RWPE2 (cell line): ENCODE measurements at places on chromosomes 2 and 18.
A peak's percentile ranks its signal among the peaks of the same experiment; 100 is the strongest.

DNA sequence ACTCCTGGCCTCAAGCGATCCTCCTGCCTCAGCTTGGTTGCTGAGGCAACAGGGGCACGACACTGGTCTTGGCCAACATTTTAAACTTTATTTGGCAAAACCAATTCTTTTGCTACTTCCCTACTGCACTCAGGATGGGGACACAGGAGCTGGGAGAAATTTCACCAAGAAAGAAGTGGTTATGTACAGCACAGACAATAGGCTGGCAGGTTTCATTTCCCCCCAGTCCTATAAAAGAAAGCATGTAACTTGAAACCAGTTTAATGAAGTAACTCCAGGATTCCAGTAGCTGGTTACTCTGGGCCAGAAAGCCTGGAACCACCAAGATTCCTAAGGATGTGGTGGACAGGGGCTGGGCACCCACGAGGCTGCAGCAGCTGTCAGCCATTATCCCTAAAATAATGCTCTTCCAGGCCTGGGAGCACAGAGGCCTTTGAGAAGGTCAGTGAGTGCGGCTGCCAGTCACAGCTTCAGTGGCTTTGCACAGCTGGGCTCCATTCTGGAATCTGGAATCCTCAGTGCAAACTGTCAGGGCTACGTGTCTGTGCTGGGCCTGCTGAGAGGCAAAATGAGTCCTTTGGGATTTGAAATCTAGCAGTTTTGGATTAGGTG lies 142.3 kb upstream of the ITGA6 start:
- DNase-seq: no peak

- no peak for DNase-seq
Measured at GRCh38 chr2:74548900-74549826, 4.6 kb downstream of the LOXL3 start.

GRCh38 chr2:110770404-110770958 lies 38.1 kb downstream of the ACOXL start:
- no peak for DNase-seq

DNA sequence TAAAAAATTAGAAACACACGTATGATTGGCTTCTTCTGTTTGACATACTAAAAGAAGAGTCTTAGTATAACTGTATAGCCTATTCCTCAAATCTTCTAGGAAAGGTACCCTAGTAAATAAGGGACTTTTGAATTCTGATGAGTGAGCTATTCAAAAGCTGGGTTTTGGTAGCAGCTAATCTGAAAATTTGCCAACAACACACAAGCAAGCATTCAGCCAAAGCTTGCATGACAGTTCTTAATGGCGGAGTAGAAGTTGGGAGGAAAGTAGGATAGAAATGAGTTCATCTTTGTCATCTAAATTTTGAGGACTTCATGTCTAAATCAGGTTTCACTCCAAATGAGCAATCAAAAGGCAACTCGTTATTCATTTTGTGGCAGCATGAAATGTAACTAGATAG lies 813.0 kb downstream of the MBD2 start:
- DNase-seq: no peak

- DNase-seq: no peak
Measured at GRCh38 chr2:60852282-60852860, 29.0 kb upstream of the REL start.

DNA sequence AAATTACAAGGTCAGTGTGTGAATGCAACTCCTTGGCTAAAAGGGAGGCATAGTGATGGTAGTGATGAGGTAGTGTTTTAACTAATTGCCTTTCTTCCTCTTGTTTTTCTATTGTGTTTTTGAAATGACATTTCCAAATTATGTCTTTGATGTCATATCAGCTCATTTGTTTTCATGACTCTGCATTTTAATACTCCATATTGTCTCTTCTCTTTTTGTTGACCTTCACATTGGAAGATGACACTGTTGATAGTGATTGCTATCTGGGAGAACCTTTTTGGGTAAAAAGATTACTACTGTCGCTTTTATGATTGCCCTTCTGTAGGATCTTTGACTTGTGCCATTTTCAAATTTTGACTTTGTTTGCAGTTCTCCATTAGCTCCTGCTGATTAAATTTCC lies 3.0 kb downstream of the GIGYF2 start:
- DNase-seq: no peak

GRCh38 chr2:10169053-10169578 lies 46.6 kb downstream of the RRM2 start:
- no peak for DNase-seq

DNA sequence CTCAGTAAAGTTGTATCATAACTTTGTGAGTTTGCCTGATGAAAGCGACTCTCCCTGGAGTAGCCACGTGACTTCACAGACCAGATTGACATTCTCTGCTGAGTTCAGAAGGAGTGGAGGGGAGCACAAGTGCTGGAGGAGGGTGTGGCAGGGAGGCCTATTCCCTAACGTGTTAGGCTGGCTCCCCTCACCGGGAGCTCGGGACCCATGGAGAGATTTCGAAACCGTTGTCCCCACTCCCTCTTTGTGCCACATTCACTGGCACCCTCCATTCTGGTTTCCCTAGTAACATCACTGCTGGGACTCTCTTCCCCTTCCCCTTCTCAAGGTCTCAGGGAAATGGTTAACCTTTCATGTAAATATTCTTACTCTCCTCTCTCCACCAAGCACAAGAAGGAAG lies 279.9 kb downstream of the ALPK2 start:
- no peak for DNase-seq

DNA sequence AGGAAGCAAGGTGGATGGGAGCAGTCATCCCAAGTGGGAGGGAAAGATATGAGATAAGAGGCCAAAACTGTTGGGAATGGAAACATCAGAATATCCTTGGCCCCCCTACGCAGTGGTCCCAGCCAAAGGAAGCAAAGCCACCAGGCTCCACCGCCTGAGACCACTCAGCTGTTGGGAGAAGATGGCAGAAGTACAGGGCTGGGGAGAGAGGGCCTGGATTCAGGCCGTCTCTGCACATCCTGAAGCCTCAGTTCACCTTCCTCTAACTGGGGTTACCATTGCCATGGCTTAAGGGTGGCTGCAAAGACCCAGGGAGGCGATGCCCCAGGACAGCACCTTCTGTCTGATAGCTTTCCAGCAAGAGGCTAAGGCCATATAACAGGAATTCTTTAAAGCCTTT lies 193.8 kb downstream of the MGAT5 start:
- no peak for DNase-seq

DNA sequence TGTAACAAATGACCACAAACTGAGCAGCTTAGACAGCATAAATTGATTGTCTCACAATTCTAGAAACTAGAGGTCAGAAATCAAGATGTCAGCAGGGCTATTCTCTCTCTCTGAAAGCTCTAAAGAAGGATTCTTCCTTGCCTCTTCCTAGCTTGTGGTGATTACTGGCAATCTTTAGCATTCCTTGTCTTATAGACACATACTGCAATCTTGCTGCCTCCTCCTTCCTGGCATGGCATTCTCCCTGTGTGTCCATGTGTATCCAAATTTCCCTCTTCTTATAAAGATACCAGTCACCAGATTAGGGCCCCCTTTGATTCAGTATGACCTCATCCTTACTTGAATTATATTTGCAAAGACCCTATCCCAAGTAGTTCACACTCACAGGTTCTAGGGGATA lies 2.3 kb downstream of the ASB3 start:
- no peak for DNase-seq

- no peak for DNase-seq
Measured at GRCh38 chr18:45059695-45060094, 379.0 kb downstream of the SETBP1 start.

- DNase-seq: no peak
Measured at GRCh38 chr2:45691171-45691999, 39.9 kb downstream of the PRKCE start.

DNA sequence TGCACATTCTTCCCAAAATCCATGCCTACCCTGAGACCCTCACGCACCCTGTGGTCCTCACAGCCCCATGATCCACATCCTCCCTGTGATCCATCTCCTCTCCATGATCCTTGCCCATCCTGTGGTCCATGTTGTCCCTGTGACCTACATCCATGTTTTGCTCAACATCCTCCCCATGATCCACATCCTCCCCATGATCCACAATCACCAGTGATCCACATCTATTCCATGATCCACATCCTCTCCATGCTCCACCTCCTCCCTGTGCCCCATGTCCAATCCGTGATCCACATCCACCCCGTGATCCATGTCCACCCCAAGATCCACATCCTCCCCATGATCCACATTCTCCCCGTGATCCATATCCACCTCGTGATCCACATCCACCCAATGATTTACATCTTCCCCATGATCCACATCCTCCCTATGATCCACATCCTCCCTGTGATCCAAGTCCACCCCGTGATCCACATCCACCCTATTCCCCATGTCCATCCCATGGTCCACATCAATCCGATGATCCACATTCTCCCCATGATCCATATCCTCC lies 281.2 kb downstream of the MYCN start:
- no peak for DNase-seq

- DNase-seq: no peak
Measured at GRCh38 chr2:39059366-39059952, 61.4 kb downstream of the SOS1 start.

DNA sequence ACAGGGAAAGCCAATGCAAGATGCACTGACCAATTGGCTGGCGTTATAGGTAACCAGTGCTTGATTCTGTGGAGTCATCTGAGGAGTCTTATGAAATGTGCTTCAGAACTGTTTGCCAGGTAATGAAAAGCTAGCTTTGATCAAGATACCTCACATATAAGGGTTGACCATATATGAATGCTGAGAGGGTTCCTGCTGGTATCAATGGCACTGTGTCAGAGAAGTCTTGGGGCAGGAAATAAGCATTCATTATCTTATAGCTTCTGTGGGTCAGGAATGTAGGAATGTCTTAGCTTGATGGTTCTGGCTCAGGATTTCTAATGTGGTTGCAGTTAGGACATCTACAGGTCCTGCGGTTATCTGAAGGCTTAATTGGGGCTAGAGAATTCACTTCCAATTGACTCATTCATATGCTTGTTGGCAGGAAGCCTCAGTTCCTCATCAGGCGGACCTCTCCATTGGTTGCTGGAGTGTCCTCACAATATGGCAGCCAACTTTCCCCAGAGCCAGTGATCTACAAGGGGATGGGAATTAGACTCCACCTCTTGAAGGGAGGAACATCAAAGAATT lies 22.1 kb upstream of the TCF7L1 start:
- DNase-seq: no peak

GRCh38 chr2:71453404-71454220 lies at the start of gene DYSF:
TSS of gene DYSF (plus strand) at chr2:71453561.
- DNase-seq: no peak

- DNase-seq: no peak
Measured at GRCh38 chr18:68462148-68462547, 252.8 kb downstream of the TMX3 start.

GRCh38 chr2:161436411-161436810 lies 20.3 kb downstream of the TBR1 start:
- DNase-seq: no peak

DNA sequence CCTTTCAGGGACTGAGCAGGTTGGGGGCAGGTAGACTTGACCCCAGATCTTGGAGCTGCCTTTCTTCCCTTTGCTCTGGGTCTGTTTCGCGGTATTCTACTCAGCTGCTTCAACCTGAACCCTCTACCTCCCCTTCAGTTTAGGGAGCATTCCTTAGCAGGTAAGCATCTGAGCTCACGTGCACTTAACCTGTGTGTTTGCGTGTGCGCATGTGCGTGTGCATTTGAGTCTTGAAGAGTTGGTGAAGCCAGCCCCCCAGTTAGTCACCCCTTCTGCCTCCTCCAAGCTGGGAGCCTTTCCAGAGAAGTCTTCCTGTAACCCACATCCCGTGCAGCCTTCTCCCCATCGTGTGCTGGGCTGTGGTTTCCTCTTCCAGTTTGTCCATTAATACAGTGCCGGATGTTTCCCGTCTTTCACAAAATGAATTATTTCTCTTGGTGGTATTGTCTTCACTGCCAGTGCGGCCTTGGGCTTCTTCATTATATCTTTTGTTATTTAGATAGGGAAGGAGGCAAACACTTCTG lies 33.2 kb downstream of the B3GNT2 start:
- DNase-seq: no peak

- no peak for DNase-seq
Measured at GRCh38 chr2:190843890-190844699, 36.5 kb upstream of the GLS start.

DNA sequence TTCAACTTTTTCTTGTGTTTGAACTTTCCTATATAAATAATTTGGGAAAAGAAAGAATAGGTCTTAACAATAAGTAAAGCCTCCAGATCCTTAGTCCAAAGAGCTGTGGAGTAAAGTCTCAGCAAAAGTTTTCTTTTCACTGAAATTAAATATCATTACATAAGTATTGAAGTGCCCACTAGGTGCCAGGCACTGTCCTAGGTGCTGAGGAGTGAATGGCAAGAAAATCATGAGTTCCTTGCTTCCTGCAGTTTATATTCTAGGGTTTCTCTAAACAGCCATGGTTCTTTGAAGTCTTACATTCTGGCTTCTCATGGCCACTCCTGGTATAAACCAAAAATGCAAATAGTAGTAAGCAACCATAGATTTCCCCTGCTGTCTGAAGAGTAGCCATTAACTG lies 59.7 kb downstream of the SPP2 start:
- no peak for DNase-seq

DNA sequence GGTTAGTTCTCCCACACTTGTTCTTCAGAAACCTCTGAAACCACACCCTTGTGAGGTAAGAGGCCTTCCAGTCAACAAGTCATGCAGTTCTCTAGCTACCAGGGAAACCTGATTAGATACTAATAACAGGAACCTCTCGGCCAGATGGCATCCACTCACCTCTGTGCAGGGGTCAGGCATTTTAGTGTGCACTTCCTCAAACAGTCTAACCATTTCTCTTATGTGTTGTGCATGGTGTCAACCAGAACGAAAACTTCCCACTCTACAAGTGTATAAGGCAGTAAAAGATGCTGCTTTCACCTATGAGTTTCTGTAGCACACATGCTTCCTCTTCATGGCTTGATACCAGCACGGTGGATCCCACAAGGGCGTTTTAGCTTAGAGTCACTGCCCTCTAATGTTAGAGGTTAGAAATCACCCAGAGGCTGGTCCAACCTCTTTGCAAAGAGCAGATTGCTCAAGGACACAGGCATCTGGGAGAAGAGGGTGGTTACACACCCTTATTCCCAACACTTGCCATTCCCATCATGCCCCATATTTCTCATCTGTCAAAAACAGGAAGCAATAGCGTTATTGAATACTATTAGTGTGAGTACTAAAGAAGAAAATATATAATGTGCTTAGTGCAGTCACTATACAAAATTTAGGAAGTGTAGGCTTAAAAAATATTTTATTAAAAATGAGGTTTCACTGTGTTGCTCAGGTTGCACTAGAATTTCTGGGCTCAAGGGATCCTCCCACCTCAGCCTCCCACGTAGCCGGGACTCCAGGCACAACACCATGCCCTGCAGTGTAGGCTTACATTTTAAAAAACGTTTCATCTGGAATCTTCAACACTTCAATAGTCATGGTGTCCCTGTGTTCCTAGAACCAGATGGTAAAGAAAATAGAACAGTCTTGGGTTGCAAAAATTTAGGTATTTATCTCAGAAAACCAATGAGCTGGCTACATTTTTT lies 34.5 kb upstream of the RAB31 start:
- peak; percentile 77 for DNase-seq

DNA sequence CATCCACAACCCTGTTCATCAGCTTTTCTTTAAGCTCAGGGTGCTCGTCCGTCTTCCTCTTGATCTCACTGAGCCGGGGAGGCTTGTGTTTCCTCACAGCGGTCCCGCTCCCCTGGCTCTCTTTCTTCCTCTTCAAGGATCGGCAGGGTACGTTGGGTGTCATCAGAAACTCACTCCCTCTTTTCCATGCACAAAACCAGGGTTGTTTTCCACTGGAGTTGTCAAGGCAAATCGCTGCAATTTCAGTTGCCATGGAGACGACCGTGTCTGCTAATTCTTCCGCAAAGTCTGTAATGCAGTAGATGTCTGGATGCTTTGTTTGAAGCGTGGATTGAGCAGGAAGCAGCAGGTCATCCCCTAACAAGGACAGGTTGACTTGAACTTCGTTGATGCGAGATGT lies 146.4 kb downstream of the DAW1 start:
- no peak for DNase-seq

- DNase-seq: no peak
Measured at GRCh38 chr18:42404151-42404550, 449.1 kb downstream of the PIK3C3 start.
